Right ventricle myocardium inferior (tissue), 1 donor: ENCODE measurements at places on chromosomes 2 and 18.

DNA sequence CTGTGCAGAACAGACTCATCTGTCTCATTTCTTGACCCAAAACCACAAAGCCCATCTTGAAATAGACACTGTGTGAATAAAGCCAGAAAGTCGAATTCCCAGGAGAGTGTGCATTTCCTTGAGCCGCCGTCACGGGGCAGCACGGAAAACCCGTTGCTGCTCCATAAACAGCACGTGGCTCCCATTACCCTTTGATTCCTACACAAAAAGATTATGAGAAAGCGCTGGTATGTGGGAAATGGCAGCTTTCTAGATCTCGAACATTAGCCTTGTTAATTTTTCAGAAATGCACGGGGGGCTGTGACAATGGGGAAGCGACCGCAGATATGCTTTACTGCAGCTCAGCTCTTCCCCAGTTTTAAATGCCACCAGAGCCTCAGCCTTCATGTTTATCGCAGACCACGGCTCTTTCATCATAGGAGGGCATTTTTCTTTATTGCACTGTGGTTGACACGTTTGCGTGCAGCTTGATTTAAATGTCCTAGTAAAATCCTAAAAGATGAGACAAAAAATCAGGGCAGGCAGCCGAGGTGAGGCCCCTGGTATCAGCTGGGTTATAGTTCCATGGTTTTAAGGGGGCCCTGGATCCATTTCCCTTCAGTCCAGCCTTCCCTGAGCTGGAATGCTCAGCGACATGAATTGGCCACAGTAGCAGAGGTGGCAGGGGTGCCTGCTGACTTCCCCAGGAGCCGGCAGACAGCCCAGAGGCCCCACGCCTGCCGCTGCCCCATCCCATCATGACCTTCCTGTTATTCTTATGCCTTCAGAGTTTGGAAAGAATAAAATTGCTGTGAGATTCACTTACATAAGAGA lies 249.3 kb downstream of the NDUFA10 start:
- DNase-seq, result no peak

- no peak for DNase-seq
Observed at GRCh38 chr18:66764230-66764629, 160.3 kb upstream of the CDH19 start.

GRCh38 chr2:16218625-16219024 lies 278.3 kb downstream of the MYCN start:
- no peak for DNase-seq

DNA sequence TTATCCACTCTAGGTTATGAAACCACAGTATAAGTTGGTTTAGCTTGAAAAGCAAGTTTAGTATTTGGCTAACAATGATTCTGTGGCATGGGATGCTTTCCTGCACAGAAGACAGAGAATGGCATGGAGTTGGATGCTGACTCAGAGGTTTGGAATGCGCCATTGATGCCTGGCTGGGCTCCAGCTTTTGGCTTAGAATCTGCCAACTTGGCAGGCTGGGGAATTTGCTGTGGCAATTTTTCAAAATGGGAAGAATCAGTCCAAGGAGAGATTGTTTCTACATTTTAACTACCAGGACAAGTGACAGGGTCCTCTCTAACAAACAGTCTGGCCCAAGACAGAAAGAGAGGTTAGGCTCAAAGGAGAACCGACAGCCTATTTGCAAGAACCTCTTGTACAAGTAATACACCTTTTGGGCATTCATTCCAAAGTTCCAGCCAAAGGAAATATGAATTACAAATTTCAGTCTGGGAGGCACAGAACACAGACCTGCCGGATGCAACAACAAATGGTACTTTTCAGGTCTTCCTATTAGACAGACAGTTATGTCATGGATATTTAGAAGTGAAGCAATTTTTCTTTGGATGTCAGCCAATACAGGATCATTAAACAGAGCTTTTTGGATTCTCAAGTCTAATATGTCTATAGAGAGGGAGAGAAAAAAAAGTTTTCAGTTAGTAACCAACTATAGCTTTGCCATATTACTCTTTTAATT lies 1027.7 kb downstream of the TMEM182 start:
- no peak for DNase-seq

DNA sequence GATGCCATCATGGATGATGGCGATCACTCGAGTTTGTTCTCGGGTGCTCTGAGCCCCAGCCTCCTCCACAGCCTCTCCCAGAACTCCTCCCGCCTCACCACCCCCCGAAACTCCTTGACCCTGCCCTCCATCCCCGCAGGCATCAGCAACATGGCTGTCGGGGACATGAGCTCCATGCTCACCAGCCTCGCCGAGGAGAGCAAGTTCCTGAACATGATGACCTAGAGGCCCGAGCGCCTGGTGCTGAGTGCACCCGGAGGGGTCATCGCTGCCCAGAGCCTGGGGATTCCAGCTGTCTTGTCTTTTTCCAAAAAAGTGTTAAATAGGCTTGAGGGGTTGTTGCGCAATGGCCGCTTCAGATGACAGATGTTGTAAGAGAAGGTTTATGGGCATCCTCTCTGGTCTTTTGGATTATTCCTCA lies 254.8 kb downstream of the GLI2 start:
- DNase-seq, result no peak

DNA sequence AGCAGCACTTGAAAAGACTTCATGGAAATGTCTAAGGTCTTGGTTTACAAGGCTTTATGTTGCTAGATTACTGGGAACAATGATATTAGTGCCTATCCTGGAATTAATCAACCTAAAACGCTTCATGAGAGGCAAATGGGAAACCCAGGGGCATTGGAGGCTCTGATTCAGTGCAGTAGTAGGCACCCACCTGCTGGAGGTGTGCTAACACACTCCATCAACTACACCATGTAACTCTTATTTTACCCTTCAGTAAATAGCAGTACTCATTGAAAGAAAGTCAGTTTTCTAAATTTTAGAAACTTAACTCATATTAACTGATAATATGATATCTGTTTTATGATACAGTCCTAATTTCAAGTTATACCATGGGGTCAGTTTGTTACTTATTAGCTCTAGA lies 17.4 kb upstream of the HNRNPA3 start:
- no peak for DNase-seq

DNA sequence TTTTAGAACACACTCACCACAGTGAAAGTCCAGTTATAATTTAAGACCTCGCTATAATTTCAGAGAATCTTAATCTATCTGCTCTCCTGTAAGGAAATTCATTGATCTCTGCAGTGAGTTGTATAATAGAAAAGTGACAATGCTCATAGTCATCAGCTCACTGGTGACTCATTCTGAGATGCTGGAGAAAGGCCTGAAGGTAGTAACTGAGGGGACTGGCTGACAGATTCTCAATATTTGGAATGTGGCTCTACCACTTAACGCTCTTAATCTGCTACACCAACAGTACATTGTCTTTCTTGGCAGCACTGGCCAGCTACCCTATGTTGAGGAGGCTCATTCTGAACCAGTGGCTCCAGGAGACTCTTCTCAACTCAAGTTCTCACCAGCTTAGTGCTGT lies 246.1 kb downstream of the RPRM start:
- no peak for DNase-seq

DNA sequence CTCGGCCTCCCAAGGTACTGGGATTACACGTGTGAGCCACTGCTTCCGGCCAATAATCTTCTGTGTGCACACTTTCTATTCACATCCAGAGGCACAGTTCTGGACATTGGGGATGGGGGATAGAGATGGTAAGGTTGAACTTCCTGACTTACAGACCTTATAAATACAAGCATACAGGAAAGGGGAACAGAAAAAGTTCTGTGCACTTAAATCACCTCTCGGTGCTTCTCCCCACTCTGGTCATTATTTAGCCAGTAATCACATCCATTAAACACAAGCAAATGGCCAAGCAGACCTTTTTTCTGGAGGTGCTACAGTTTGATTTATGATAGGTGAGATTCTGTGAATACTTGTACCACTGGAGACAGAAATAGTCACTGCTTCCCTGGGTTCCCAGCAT lies 110.6 kb downstream of the CRIM1 start:
- no peak for DNase-seq

DNA sequence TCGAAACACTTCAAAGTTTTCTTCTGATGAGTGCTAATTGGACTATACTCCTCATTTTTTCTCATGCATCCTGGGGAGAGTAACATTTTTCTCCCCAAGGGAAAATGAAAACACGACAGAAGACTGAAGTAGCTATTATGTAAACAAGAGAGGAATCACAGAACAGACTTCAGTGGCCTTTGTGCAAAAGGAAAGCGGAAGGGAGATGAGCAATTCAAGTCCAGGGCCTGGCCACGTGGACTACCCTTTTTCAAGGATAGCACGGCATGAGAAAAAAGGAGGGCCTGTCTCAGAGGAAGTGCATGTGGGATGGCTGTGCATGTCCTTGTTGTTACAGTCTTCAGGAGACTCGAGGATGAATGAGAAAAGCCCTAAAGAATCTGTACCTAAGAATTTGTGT lies 43.8 kb upstream of the KCNE4 start:
- no peak for DNase-seq

GRCh38 chr18:12842459-12843380 lies 41.3 kb downstream of the PTPN2 start:
- DNase-seq, result no peak

GRCh38 chr2:111673526-111673925 lies 210.5 kb downstream of the ANAPC1 start:
- DNase-seq, result no peak

DNA sequence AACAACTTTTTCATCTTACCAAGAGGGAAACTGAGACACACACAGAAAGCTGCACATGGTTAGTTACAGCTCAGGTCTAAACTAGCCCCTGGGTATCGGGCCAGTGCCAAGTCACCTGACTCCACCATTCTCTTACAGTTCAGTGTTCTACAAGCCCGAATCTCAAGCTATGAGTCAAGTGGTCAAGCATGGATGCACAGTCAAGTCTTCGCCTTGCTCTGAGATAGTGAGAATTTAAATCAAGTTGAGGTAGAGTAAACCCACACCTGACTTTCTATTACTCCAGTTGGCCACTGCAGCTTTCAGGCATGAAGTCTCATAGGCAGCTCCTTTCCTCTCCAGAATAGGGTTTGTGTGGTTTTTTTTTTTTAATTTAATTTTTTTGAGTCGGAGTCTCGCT lies 34.5 kb upstream of the ARL5A start:
- DNase-seq, result no peak

DNA sequence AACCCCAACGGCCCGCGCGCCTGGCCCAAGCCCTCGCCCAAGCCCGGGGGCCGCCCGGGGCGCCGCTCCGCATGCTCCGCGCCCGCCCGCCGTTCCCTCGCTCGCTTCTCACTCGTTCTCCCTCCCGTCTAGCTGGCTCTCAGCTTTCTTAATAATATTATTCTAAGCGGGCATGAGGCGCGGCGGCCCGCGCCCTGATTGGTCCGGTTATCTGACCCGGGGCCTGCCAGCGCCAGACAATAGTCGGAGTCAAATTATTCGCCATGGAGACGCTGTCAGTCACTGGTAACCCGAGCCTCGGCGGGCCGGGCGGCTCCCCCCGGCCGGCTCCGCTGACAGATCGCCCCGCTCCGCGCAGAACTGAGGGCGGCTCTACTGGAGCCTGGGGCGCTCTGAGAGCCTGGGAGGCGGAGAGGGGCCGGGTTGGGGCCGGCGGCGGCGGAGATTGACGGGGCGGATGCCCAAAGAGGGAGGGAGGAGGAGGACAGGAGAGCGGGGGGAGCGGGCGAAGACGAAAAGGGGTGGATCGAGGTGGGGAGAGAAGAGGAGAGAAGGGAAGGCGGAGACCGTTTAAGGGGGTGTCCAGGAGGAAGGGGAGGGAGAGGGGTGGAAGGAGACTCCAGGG lies at the start of gene SIX2:
Gene SIX2, minus strand, starts transcription at position 150 of the 625 bp plus-strand sequence. CDS start 342 bp downstream, outside the sequence.
- peak; percentile 95 for DNase-seq

- DNase-seq, result no peak
Observed at GRCh38 chr2:54262015-54262765, 6.2 kb upstream of the TSPYL6 start.

- no peak for DNase-seq
Observed at GRCh38 chr2:151171186-151171585, 90.5 kb downstream of the RBM43 start.

GRCh38 chr2:134739879-134740301 lies 21.1 kb upstream of the TMEM163 start:
- DNase-seq, result no peak
